ENCODE measurements at places on chromosomes 1 and 21.
A peak's percentile ranks its signal among the peaks of the same experiment; 100 is the strongest.

- no peak for DNase-seq
Measured at GRCh38 chr1:112325504-112325903, 70.5 kb upstream of the CTTNBP2NL start.

- no peak for DNase-seq
Measured at GRCh38 chr1:234246638-234247116, 126.6 kb upstream of the COA6 start.

- no peak for DNase-seq
Measured at GRCh38 chr21:45091550-45092322, 17.4 kb downstream of the ADARB1 start.

DNA sequence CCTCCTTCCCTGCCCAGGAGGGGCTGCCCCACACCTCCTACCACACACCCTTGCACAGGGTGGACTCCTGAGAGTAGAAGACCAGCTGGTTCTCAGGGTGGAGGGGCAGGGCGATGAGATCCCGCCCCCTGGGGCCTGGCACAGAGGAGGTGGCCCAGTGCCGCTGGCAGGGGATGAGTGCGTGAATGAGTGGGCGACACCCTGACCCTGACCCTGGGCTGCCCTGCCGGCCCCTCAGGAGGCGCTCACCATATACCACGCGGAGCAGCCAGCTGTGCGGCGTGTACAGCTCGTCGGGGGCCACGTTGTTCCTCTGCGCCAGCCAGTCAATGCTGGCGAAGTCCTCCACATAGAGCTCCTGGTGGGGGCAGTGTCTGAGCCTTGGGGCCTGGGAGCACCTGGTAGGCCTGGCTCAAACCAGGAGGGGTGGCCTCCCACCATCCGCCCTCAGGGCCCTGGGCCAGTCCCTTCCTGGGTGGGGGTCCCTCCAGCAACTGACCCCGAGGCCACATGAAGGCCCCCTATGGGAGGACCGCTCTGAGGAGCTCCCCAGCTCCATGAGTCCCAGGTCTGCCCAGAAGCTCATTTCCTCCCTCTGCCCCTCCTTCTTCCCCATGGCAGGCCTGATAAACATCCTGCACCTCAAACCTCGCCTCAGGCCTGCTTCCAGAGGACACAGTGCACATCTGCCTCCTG, 13.0 kb downstream of the LSS start:
- DNase-seq: no peak

DNA sequence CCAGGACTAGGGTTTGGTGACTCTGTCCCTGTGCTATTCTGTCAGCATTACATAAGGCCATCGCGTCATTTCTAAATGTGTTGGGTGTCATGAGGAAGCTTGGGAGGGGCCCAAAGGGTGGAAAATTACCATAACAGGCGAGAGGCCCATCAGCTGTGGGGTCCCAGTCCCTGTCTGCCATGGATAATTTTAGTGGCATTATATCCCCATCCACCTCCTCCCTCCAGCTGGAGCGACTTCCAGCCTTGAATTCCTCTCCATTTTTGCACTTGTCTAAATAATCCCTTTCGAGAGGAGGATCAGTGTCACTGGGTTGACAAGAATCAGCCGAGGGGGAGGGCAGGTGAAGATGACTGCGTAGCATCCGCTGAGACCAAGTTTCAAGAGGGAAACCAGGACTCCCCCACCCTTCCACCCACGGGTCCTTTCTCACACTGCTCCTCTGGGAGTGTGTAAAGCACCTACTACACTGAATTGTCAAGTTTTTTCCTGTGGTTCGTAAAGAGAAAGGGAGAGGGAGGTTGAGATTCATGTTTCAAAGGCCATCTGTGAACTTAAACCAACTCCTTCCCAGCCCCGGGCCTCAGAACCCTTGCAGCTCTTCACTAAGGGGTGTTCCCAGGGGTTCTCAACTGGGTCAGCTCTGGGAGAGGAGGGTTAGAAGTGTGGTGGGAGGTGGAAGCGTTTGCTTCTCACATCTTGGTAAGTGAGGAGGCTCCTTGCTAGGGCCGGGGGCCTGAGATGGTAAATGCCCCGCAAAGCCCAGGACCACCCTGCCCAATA, 29.2 kb downstream of the VASH2 start:
- DNase-seq: no peak

DNA sequence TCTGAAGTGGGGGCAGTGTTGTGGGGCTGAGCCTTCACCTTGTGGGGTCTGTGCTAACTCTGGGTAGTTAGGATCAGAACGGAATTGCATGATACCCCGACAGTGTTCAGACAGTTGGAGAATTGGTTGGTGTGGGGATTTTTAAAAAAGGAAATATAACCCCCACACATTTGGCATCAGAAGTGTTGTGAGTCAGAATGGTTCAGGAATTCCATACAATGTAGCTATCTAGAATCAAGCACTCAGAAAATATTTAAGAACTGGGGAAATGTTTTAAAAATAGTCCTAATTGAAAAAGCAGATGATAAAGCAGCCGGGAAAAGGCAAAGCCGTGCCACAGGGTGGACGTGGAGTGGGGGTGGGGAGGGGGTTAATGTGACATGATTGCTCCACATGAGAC, 6.5 kb upstream of the S100A7 start:
- DNase-seq: no peak

GRCh38 chr1:65541161-65541560, 120.7 kb downstream of the LEPR start:
- DNase-seq: no peak

DNA sequence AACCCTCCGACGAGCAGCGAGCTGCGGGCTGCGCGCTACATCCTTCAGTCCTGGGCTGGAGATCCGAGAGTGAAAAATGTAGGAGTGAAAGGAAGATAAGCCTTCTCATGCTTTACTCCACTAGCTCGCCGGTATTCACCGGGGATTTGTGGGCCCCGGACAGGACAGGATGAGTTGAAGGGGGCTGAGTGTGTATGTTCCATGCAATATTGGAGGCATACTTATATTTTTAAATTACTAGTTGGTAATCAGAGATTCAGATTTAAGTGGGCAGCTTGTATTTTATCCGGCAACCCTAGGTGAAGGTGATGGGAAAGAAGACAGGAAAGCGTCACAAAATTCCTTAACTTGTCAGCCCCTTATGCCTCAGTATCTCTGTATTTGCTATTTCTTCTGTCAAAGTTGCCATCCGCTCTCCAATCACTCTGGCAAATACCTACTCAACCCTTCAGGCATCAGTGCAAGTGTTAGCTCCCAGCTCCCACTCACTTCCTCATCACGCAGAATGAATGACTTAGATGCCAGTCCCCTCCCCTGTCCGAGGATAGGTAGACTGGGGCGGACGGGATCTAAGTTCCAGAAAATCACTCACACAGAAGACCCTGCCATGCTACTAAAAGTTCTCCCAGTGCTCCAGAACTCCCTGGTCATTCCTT, 503 bp upstream of the PIGM start:
- DNase-seq: no peak

GRCh38 chr1:61976566-61976965, 218.1 kb upstream of the L1TD1 start:
- DNase-seq: no peak

GRCh38 chr1:230865062-230865817, 3.1 kb downstream of the C1orf198 start:
- no peak for DNase-seq

- no peak for DNase-seq
Measured at GRCh38 chr1:115402753-115403184, 64.7 kb upstream of the NGF start.

- no peak for DNase-seq
Measured at GRCh38 chr1:6757719-6758435, 27.4 kb upstream of the CAMTA1 start.

DNA sequence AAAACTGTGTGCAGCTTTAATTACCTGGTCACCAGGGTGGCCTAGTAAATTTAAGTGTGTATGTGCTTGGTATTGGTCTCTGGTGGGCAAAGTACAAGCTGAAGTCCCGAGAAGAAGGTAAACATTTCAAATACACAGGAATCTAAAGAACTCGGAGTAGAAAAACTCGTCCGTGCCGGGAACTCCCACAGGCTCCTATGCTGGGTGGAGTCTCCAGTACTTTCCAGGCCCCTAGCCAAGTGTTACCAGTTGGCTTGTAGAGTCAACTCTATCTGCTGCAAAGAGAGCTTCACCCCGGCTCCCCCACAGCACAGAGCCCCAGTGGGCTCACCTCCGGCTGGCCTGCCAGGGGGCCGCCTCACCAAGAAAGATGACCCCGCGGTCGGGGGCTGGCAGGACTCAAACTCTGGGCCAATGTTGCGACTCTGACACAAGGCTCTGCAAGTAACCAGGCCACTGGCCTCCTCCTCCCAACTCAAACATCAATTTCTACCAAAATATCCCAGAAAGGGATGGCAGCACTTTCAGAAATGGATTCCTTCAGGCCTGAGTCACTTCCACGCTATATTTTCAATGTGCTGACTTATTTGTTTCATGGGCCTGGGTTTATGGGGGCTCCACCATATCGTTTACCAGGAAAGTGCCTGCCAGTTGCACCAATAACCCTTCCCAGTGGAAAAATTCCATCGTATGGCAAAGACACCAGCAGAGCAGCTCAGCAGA, 73.9 kb downstream of the SLC66A1 start:
- no peak for DNase-seq

- DNase-seq: no peak
Measured at GRCh38 chr1:8040586-8040985, 14.5 kb upstream of the ERRFI1 start.

DNA sequence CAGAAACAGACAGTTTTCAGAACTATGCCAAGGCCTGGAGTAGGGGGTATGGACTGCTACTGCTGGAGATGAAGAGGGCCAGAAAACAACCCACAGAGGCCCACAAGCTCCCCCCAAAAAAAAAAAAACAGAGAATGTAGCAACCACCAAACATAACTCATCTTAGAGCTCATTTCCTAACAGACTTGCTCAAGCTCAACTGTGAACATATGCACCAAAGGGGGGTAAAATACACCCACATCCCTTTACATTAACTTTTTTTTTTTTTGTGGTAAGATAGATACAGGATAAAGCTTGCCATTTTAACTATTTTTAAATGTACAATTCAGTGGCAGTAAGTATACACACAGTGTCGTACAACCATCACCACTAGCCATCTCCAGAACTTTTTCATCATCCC, 36.0 kb downstream of the SEC16B start:
- DNase-seq: no peak

GRCh38 chr1:92085727-92086126, 5.6 kb downstream of the BTBD8 start:
- DNase-seq: no peak

DNA sequence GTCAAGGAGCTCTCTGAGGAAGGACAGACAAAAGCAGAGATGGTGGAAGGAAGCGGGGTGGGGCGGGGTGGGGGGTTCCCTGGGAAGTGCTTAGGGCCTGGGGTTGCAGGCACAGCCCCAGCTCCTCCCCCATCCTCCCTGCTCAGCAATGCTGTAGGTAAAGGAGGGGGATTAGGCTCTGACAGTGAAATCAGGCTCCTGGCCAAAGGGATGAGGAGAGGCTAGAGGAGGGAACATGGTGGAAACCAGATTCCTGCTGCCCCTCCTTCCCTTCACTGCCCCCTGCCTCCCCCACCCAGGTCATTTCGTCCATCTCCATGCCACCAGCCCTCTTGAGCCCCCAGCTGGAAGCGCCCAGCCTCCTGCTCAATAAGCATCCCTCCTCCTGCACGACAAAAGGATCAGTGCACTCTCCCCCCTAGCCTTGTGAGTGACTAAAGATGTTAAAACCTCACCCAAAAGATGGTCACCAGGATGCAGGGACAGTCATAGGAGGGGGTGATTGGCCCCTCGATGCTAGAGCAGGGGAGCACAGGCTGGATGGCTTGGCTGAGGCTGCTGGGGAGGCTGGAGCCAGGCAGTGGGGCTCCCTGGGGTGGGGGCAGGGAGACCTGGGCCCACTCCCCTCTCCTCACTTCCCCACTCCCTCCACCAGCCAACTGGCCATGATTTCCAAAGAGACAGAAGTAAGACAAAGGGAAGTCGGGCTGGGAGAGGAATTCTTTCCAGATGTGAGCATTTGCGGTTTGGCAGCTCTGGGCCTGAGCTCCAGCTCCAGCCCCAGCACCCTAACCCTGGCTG, 2.2 kb upstream of the CRABP2 start:
- DNase-seq: no peak

GRCh38 chr1:1434824-1435105, 725 bp upstream of the VWA1 start:
- DNase-seq: no peak

DNA sequence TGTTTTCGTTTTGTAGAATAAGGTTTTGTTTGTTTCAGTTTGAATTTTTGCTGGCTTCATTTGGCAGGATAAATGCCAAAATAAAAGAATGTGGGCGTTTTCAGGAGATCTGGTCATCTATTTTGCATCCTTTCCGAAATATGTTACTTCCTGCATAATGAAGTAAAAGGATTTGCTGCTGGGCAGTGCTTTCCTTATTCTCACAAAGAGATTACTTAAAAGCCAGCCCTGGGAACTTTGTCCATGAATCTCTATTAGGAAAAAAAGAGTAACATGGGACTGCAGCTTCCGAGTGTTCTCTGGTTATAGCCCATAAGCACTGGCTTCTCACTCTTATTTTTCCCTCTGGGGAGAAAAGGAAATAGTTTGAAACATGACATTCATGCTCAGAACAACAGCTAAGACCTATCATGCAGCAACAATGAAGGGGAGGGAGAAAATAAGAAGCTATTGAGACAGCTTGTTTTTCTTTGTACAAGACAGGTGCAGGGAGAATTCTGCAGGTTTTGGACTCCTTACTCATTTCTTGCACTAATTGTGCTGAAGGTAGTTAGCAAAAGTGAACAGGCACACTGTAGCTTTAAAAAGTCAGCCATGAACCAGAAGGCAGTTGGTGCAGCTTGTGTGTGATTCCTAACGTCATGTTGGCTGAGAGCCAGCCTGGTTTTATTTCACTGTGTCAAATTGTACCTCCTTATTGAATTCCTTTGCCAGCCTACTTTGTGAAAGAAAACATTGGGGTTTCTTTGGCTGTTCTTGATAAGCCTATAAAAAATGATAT, at the start of gene SAMD13:
Gene SAMD13, plus strand, starts transcription at position 705 of the 781 bp plus-strand sequence. CDS start 1,527 bp downstream, outside the sequence.
- DNase-seq: peak; percentile 21

DNA sequence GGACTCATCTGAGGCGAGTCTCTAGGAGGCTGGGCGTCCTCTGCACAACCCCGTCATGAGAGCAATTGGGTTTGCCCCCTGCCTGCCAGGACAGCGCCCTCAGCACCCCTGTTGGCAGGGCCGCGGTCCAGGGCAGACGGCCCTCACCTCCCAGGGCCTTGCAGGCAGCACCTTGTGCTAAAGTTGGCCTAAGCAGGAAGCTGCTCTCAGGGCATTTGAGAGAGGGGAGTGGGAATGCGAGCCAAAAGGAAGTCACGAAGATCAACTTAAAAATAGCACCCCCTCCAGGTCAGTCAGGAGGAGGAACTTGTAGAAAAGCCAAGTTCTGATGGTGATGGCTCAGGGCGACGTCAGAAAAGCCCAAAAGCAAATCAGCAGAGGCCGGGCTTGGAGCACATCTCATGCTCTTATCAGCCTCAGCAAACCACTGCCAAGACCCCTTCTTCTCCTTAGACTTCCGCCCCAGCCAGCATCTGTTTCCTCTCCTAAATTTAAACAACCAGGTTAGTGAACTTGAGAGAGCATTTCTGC, 12.6 kb upstream of the ADORA3 start:
- no peak for DNase-seq

DNA sequence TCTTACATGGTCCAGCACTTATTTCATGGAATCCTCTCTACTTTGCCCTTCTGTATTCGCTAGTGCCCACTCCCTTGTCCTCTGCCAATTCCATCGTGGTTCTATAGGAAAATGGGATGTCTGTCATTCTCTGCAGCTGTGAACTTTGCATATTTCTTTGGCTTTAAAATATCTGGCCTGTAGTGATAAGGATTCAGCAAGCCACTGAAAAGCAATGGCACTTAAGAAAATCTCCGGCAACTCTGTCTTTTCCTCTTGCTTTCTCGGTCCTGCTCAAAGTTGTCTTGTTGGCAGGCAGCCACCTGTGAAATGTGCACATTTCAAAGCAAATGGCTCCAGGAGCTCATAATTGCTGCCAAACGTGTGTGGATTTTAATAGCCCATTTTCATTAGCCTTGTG, 91.8 kb downstream of the CHD1L start:
- DNase-seq: no peak

GRCh38 chr21:42865776-42866160, 13.6 kb downstream of the WDR4 start:
- no peak for DNase-seq

Measured in T-helper 9 cell (primary cell).